AG09319 (cell line): ENCODE measurements at places on chromosomes 3 and 15.

GRCh38 chr3:112303764-112304325 is 9.8 kb upstream of the SLC9C1 start:
- DNase-seq: no peak

DNA sequence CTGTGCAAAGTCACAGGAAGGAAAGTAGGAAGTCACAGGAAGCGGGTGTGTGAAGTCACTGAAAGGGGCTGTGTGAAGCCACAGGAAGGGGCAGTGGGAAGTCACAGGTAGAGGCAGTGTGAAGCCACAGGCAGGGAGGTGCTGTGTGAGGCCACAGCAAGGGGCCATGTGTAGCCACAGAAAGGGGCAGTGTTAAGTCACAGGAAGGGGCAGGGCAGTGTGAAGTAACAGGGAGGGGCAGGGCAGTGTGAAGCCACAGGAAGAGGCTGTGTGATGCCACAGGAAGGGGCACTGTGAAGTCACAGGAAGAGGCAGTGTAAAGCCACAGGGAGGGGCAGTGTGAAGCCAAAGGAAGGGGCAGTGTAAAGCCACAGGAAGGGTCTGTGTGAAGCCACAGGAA is 36.5 kb downstream of the GASK1A start:
- no peak for DNase-seq

GRCh38 chr15:71291723-71292122 is 176.5 kb downstream of the THSD4 start:
- no peak for DNase-seq

GRCh38 chr3:131988209-131988608 is 46.6 kb downstream of the CPNE4 start:
- DNase-seq: no peak

DNA sequence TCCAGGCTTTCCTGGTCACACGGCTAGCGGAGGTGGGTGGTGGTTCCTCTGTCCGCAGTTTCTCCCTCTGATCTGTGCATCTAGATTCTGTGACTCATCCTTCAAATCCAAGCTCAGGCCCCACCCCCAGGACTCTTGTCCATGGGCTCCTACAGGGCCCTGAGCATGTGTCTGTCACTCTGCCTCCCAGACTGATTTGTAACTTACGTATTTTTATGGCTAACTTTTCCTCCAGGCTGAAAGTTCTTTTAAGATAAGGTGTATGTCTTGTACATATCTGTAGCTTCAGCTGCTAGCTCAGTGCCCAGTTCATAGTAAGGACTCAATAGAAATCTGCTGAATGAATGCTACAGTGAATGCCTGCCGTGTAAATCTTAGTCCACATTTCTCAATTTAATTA is 8.0 kb downstream of the ESYT3 start:
- no peak for DNase-seq
